ENCODE measurements at places on chromosomes 3 and 15. TPM values are rescaled to one million over a fixed set of nuclear protein-coding genes. Genes with fewer than 3 reads are reported as not detected.

DNA sequence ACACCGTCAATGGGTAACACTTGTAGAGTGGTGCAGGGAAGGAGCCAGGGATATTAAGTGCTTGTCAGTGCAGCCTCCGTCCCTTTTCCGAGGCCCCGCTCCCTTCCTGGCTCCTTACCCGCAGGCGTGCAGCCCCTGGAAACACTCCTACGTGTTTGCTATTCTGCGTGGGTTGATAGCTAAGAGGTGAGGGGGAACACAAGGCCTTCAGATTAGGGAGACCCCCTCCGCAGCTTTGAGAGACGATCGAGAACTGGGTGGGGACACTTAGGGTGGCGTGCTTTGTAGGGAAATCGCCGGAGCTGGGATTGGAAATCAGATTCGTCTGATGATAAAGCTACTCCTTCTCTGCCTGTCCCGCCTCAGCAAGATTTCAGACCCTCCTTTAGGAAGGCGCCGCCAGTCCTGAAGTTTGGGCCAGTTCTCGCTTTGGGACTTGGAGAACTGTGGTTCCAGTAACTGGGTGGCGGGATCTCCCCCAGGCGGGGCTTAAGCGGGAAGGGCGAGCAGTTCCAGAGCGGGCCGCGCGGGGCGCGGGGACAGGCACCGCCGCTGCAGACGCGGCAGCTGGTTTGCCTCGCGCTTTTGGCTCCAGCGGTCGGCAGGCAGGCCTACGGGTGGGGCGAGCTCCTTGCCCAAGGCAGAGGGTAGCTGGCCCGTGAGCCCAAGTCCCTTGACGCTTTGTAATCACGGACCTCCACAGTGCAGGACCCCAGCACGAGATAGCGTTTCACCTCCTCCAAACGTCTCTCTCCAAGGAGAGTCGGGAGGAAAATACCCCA, 8.0 kb upstream of the FAM107A start:
- H3K4me1 ChIP-seq, result peaks cover 12% of the 10 kb centered on the region
- peak; percentile 68 for DNase-seq
- H3K27ac ChIP-seq, result no peak overlapping the region
- peaks cover 57% of the 10 kb centered on the region for H3K27me3 ChIP-seq
- H3K4me3 ChIP-seq, result peak overlapping the region; percentile 36

DNA sequence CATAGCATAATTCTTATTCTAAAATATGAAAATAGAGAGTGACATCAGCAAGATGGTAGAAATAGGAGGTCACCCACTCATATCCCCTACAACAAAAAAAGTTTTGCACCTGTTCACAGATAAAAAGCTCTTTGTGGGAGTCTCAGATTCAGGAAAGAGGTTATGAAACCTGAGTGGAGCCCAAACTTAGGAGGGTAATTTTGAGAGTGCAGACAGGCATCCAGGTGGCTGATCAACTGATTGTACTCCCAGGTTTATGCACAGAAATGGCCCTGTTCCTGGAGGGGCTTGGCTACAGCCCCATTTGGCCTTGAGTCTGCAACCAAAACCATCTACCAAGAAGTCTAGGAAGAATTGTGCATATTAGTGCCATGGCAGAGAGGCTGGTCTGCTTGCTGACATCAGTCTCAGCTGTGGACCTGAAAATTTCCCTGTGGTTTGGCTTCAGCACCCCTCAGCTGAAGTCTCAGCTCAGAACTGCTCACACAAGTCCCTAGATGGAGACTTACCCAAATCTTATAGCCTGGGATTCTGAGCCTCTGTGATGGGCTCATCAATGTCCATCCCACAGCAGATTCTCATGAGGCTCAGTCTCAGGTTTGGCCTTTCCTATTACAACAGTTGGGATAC, 291.6 kb downstream of the IL20RB start:
- no peaks in the 10 kb centered on the region for H3K36me3 ChIP-seq
- no peaks in the 10 kb centered on the region for H3K4me1 ChIP-seq
- no peak overlapping the region for H3K27ac ChIP-seq
- DNase-seq, result no peak

GRCh38 chr15:49721091-49721490, 100.2 kb downstream of the DTWD1 start:
- no peak overlapping the region for H3K27ac ChIP-seq
- no peaks in the 10 kb centered on the region for H3K4me1 ChIP-seq
- DNase-seq, result no peak
- no peaks in the 10 kb centered on the region for H3K27me3 ChIP-seq
- no peaks in the 10 kb centered on the region for H3K36me3 ChIP-seq

GRCh38 chr3:100910986-100911385, 82.2 kb downstream of the ABI3BP start:
- H3K36me3 ChIP-seq, result no peaks in the 10 kb centered on the region
- DNase-seq, result no peak

DNA sequence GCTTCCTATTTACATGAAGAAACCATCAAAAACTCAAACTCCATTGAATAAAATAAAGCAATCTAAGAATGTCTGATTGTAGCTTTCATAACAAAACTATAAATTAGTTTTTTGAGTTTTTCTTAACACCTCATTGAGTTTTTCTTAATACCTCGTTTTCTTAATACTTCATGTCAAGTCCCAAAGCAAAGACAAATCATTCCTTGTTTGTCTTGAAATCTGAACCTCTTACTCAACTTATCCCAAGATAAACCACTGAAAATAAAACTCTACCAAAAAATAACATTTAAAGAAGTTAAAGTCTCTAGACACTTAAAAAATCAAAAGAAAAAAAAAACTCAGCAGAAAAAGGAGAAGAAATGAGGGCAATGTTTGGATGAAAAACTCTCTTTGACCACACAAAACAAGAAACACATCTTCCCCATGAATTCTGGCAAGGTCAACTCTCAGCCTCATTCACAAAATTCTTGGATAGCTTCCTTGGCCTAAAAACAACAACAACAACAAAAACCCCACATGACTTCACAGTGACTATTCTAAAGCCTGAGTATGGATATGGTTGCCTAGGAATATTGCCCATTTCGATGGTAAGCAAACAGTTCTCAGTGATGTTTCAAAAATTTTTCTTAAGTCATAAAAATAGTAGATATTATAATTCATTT, 38.2 kb downstream of the TMCC1 start:
- H3K27ac ChIP-seq, result peak overlapping the region; percentile 77
- H3K4me1 ChIP-seq, result no peaks in the 10 kb centered on the region
- H3K27me3 ChIP-seq, result no peaks in the 10 kb centered on the region
- no peak for DNase-seq

DNA sequence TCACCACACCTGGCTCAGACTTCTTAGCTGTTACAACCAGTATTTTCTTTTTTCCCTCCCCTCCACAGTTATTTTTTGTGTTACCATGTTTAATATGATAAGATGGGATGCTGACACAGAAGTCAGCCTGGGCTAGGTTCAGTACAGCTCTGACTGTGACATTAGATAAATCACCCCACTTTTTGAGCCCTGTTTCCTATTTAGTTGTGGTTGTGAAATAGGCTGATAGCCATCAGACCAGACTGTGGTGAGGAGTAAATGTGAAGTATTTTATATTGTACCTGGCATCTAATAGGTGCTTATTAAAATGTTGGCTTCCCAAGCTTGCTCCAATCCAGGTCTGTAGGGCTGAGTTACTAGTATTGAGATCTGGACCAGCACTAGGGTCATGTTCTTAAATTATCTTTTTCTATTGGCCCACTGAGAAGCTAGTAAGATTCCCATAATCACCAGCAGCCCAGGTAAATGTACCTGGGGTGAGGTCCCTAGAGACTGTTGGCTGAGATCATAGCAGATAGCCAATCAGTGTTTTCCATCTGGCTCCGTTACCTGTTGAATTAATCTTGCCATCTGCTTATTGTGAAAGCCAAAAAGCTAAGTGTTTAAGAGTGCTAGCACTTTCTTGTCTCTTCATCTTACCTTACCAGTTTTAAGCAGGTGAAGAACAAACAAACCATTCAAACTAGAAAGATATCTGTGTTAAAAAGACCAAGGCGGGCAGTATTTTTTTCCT, 61.0 kb downstream of the CCK start:
- no peaks in the 10 kb centered on the region for H3K27me3 ChIP-seq
- DNase-seq, result no peak
- no peaks in the 10 kb centered on the region for H3K4me1 ChIP-seq
- no peak overlapping the region for H3K27ac ChIP-seq

GRCh38 chr3:171430530-171430929, 29.7 kb downstream of the TNIK start:
- H3K36me3 ChIP-seq, result no peaks in the 10 kb centered on the region
- H3K27ac ChIP-seq, result no peak overlapping the region
- no peak overlapping the region for H3K4me3 ChIP-seq
- H3K4me1 ChIP-seq, result peaks cover 45% of the 10 kb centered on the region
- H3K27me3 ChIP-seq, result no peaks in the 10 kb centered on the region

DNA sequence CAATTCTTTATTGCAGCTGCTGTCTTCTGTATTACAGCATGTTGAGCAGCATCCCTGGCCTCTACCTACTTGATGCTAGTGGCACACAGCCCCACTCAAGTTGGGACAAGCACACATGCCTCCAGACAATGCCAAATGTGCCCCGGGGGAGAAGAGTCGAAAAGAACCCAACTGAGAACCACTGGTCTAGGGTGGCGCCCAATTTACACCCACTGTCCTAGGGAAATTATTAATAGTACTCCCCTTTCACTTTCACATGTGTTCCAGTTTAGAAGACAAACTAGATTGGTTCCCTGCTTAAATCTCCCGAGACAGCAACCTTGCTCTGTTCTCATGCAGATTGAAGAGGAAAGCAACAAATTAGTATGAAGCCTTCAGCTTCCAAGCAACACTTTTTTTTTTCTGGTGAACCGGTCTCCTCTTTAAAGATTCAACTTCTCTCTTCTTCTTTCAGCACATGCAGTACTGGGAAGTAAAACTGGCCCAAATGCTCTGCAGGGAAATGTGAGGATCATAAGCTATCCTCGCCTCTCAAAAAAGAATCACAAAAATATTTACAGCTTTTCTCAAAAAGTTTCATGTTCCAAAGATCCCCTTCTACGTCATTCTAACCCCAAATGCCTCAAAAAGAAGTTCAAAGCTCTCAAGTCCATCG, 823.9 kb upstream of the CFAP20DC start:
- no peak for DNase-seq
- H3K27me3 ChIP-seq, result no peaks in the 10 kb centered on the region
- no peak overlapping the region for H3K4me3 ChIP-seq
- H3K27ac ChIP-seq, result no peak overlapping the region
- H3K36me3 ChIP-seq, result no peaks in the 10 kb centered on the region

- peak; percentile 23 for DNase-seq
- H3K4me1 ChIP-seq, result peaks cover 33% of the 10 kb centered on the region
- H3K27me3 ChIP-seq, result no peaks in the 10 kb centered on the region
- no peak overlapping the region for H3K4me3 ChIP-seq
- H3K27ac ChIP-seq, result peak overlapping the region; percentile 52
- H3K36me3 ChIP-seq, result no peaks in the 10 kb centered on the region
These were observed 73.1 kb downstream of the XXYLT1 start for GRCh38 chr3:195197765-195198425.

The PTX3 gene
- 0.20 TPM for total RNA-seq

The EPHB3 gene
- not detected for total RNA-seq

- H3K36me3 ChIP-seq, result no peaks in the 10 kb centered on the region
- no peaks in the 10 kb centered on the region for H3K27me3 ChIP-seq
- H3K27ac ChIP-seq, result no peak overlapping the region
These were observed 75.2 kb upstream of the HERC1 start for GRCh38 chr15:63908991-63909390.

DNA sequence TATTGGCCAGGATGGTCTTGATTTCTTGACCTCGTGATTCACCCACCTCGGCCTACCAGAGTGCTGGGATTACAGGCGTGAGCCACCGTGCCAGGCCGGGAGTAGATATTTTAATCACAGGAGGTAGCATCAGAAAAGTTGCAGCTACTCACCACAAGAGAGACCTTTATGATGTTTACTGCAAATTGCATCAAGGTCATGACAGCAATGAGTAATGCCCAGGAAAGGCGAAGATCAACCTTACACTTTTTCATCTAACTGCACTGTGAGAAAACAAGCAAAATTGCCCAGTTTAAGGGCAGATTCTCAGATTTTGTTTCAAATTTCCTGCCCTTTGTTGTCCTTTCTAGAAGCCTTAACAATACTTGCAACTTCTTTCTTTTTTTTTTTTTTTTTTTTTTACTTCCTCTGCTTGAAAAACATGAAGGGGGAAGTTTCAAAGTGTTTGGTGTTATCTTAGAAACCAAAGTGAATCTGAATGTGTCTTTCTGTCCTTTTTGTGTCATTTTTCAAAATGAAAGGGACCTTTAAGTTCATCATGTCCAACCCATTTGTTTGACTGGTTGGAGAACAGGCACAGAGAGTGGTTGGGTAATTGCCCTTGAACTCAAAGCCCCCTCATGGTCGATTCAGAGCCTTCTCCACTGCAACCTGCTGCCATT, 25.0 kb downstream of the TGFBR2 start:
- no peak overlapping the region for H3K4me3 ChIP-seq
- no peak for DNase-seq
- no peaks in the 10 kb centered on the region for H3K27me3 ChIP-seq
- no peaks in the 10 kb centered on the region for H3K4me1 ChIP-seq

The SKOR1 gene
- total RNA-seq, result 0.31 TPM

The GOLGA8S gene
- total RNA-seq, result not detected

The RBPMS2 gene
- total RNA-seq, result 2.7 TPM

DNA sequence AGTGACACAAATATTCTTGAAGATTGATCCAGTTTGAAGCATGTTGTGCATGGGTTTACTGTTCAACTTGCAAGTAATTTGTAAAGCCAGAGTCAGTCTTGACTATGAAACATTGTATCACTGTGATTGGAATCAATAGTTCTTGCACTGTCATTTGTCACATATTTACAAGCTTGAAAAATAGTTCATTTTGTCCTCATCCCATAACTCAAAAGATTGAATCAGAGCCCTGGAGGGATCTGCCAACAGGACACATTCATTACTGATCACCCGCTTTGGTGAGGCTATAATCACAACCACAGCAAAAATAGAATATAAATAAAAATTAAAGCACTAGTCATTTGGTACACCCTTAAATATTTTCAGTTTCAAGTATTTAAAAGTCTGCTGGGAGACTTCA, 368.9 kb downstream of the WDR72 start:
- no peak overlapping the region for H3K4me3 ChIP-seq
- H3K4me1 ChIP-seq, result no peaks in the 10 kb centered on the region
- no peak for DNase-seq

The PRR23C gene
- not detected for total RNA-seq

The MUC13 gene
- total RNA-seq, result 0.09 TPM

The POLQ gene
- total RNA-seq, result 8.8 TPM

GRCh38 chr3:71541313-71541712, 42.2 kb downstream of the FOXP1 start:
- no peaks in the 10 kb centered on the region for H3K27me3 ChIP-seq
- no peaks in the 10 kb centered on the region for H3K36me3 ChIP-seq
- H3K4me3 ChIP-seq, result no peak overlapping the region
- H3K27ac ChIP-seq, result peak overlapping the region; percentile 20

The SLC25A26 gene
- total RNA-seq, result 13.9 TPM

All from K562 (cell line).